ENCODE measurements at places on chromosomes 16 and 17.

GRCh38 chr17:20924306-20924705 is 118.5 kb downstream of the USP22 start:
- DNase-seq = no peak

GRCh38 chr17:41863074-41863848 is 2.0 kb downstream of the KLHL11 start:
- no peak for DNase-seq

DNA sequence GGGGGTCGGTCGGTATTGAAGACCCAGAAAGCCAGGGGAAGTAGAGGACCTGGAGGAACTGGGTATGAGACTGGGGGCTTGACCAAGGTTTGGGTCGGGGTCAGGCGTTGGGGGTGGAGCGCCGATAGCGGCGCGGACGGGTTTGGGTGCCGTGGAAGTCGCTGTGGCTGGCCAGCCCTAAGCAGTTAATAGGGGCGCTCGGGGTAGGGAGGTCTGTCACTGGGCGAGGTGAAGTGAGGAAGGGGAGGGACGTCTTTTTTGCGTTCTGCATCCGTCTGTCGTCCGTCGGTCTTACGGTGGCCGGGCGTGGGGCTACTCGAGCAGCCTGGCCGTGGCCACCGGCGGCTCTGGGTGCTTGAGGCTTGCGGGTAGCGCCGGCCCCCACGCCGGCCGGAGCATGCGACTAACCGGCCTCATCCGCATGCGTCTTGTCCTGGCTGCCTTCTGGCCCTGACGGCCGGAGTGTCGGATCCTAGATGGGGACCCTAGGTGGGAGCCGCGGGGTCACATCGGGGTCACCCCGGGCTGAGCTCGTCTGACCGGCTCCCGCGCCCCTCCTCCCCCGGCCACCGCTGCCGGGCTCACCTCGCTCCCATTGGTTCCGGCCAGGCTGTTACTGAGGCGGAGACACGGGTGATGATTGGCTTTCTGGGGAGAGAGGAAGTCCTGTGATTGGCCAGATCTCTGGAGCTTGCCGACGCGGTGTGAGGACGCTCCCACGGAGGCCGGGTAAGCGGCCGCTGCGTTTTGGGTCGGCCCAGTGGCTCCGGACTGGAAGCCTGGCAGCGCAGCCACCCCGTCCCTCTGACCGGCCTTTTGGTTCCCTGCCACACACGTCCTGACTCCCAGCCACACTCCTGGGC is 10.3 kb upstream of the TMEM88 start:
- peak; percentile 93 for DNase-seq

DNA sequence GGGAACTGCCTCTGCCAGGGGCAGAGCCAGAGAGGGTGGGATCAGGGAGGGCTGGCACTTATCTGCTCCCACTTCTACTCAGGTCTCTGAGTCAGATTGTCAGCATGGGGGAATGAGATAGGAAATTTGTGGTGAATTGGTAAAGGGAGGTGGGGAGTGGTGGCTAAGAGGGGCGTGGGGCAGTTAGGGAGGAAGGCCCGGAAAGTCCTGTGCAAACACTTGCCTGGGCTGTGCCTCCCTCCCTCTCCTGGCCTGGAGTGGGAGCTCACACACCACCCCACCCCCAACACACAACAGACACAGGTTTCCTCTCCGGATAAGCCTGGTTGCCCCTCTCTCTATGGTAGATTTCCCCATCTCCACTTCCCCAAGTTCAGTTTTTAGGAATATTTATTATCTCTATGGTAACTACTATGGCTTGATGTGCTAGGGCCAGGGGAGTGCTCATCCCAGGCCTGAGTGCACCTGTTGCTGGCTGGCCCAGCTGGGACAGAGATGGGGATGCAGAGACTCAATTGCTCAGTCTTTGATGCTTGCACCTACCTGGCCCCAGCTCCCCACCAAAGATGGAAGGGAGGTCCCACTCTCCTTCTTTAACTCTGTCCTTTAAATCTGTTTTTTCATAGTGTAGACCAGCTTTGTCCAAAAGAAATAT is 2.7 kb downstream of the SPNS2 start:
- DNase-seq = no peak

- no peak for DNase-seq
Observed at GRCh38 chr16:48583075-48584065, 26.6 kb downstream of the N4BP1 start.

- DNase-seq = no peak
Observed at GRCh38 chr17:44988044-44988942, 20.2 kb upstream of the C1QL1 start.

Measured in sciatic nerve (tissue), 2 donors.